ENCODE measurements at places on chromosomes 7 and 10. TPM values are rescaled to one million over a fixed set of nuclear protein-coding genes. Genes with fewer than 3 reads are reported as not detected.

The HKDC1 gene
- 0.58 TPM for total RNA-seq

The CACNB2 gene
- total RNA-seq, result not detected

DNA sequence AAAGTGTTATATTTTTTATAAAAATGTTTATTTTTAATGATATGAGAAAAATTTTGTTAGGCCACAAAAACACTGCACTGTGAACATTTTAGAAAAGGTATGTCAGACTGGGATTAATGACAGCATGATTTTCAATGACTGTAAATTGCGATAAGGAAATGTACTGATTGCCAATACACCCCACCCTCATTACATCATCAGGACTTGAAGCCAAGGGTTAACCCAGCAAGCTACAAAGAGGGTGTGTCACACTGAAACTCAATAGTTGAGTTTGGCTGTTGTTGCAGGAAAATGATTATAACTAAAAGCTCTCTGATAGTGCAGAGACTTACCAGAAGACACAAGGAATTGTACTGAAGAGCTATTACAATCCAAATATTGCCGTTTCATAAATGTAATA, 64.8 kb upstream of the CAPZA2 start:
- DNase-seq, result no peak

DNA sequence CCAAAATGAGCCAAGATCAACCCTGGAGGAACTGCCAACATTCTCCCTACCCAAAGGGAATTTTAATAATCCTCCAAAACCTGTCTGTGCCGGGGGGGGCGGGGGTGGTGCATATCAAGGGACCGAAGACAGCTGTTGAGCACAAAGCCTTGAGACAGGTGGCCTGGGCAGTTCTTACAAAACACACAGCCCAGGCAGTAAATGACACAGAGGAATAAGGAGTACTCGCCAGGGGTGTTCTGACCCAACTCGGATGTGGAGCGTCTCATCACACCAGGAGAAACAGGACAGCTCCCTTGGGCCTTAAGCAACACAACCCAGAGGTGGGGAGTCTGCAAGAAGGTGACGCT, 35.6 kb downstream of the PLAC9 start:
- DNase-seq, result no peak

- DNase-seq, result no peak
Measured at GRCh38 chr10:59907918-59908807, 1.8 kb upstream of the CCDC6 start.

GRCh38 chr10:65470986-65471385, 1454.8 kb upstream of the LRRTM3 start:
- no peak for DNase-seq

Measured in glomerular endothelial cell (primary cell).